ENCODE measurements at places on chromosomes 16 and 17. TPM values are rescaled to one million over a fixed set of nuclear protein-coding genes. Genes with fewer than 3 reads are reported as not detected.

The STAC2 gene
- total RNA-seq, result not detected

The SPATA32 gene
- not detected for total RNA-seq

The LRRC37A gene
- total RNA-seq, result 1.4 TPM

The FBXW10B gene
- total RNA-seq, result 1.0 TPM

The CMTM2 gene
- not detected for total RNA-seq

The QPRT gene
- under 0.01 TPM for total RNA-seq

The MEFV gene
- total RNA-seq, result under 0.01 TPM

The MFAP4 gene
- total RNA-seq, result not detected

The ABCC11 gene
- total RNA-seq, result 0.34 TPM

The ARHGDIG gene
- total RNA-seq, result 0.34 TPM

The SHISA6 gene
- not detected for total RNA-seq

The MYO15B gene
- 3.6 TPM for total RNA-seq

The ACE gene
- total RNA-seq, result under 0.01 TPM

The IL34 gene
- total RNA-seq, result 1.0 TPM

The SDR42E2 gene
- not detected for total RNA-seq

The HOXB1 gene
- not detected for total RNA-seq

The HEATR9 gene
- total RNA-seq, result not detected
